ENCODE measurements at places on chromosomes 2 and 18. TPM values are rescaled to one million over a fixed set of nuclear protein-coding genes. Genes with fewer than 3 reads are reported as not detected.
A peak's percentile ranks its signal among the peaks of the same experiment; 100 is the strongest.

DNA sequence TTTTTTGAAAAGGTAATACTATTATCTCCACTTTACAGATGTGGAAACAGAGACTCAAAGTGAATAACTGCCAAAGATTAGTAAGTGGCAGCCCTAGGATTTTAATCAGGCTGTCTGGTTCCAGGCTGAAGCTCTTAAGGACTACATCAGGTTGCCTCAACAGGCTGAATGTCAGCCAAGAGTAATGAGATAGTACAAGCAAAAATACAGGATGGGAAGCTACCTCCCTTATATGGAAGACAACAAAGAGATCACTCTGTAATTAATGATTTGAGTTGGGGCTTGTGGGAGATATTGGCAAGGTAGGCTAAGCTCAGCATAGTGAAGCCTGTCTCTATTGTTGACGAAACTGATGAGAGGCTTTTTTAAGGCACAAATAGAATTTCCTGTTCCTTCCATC lies 323.1 kb downstream of the KCNJ3 start:
- H3K27ac ChIP-seq: no peak overlapping the region
- H3K36me3 ChIP-seq: no peaks in the 10 kb centered on the region
- no peaks in the 10 kb centered on the region for H3K27me3 ChIP-seq
- H3K4me1 ChIP-seq: no peaks in the 10 kb centered on the region

- peak overlapping the region; percentile 82 for H3K27ac ChIP-seq
- no peaks in the 10 kb centered on the region for H3K27me3 ChIP-seq
- DNase-seq: no peak
- H3K4me3 ChIP-seq: peak overlapping the region; percentile 24
- peaks cover 31% of the 10 kb centered on the region for H3K4me1 ChIP-seq
- peaks cover 44% of the 10 kb centered on the region for H3K36me3 ChIP-seq
Observed at GRCh38 chr2:42256505-42256904, 87.4 kb downstream of the EML4 start.

GRCh38 chr2:37215250-37215649 lies 16.1 kb downstream of the CEBPZ start:
- peaks cover 8% of the 10 kb centered on the region for H3K4me1 ChIP-seq
- no peak overlapping the region for H3K4me3 ChIP-seq
- DNase-seq: no peak
- H3K27ac ChIP-seq: peak overlapping the region; percentile 46
- H3K27me3 ChIP-seq: no peaks in the 10 kb centered on the region

GRCh38 chr18:26255695-26256622 lies 29.7 kb downstream of the TAF4B start:
- no peak overlapping the region for H3K4me3 ChIP-seq
- H3K36me3 ChIP-seq: peaks cover 8% of the 10 kb centered on the region
- H3K4me1 ChIP-seq: no peaks in the 10 kb centered on the region

DNA sequence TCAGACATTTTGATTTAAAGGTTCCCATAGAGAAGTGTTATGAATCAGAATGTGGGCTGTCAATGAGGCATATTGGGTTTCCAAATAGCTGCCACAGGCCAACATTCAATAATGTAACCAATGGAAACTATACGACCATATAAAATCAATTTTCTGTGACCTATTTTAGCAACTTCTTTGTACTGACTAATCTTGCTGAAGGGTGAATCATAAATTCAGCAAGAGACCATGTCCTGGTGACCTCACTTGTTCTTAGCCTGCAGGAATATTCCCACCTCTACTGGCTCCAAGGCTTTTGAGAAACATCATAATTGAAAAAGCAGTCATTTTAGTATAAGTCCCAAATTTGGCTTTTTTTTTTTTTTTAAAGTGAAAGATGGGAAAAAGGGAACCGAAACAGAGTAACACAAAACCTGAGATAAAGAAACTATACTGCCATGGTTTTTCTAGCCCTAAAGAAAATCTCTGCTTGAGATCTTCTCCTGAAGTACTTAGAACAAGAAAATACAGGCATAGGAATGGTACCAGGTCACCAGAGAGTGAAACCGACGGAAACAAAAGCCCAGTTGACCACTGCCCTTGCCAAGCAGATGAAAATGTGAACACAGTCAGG lies 32.1 kb downstream of the PLEKHM3 start:
- no peaks in the 10 kb centered on the region for H3K36me3 ChIP-seq
- no peak overlapping the region for H3K4me3 ChIP-seq
- peaks cover 6% of the 10 kb centered on the region for H3K4me1 ChIP-seq
- no peak for DNase-seq

GRCh38 chr2:169928463-169928864 lies 101.2 kb downstream of the UBR3 start:
- no peak overlapping the region for H3K4me3 ChIP-seq
- H3K27me3 ChIP-seq: no peaks in the 10 kb centered on the region
- H3K27ac ChIP-seq: no peak overlapping the region
- peaks cover 2% of the 10 kb centered on the region for H3K36me3 ChIP-seq
- DNase-seq: no peak
- no peaks in the 10 kb centered on the region for H3K4me1 ChIP-seq

DNA sequence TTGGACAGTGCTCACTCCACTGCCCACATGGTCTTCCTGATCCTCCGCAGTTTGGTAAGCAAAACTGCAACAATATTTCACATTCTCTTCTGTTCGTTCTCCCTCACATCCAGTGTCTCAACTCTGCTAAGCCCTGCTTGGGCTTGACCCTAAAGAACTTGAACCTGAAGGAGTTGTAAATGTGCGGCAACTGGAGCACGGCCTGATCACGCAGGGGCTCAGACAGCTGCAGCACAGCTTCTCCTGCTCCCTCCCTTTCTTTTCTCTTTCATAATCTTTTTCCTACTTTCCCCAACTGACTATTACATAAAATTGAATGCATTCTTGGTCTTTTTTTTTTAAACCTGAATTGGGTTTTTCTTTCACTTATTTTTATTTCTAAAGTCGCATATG lies 10.2 kb downstream of the CYRIA start:
- H3K4me1 ChIP-seq: peaks cover 8% of the 10 kb centered on the region
- H3K4me3 ChIP-seq: no peak overlapping the region
- H3K27ac ChIP-seq: no peak overlapping the region
- no peak for DNase-seq
- no peaks in the 10 kb centered on the region for H3K36me3 ChIP-seq

DNA sequence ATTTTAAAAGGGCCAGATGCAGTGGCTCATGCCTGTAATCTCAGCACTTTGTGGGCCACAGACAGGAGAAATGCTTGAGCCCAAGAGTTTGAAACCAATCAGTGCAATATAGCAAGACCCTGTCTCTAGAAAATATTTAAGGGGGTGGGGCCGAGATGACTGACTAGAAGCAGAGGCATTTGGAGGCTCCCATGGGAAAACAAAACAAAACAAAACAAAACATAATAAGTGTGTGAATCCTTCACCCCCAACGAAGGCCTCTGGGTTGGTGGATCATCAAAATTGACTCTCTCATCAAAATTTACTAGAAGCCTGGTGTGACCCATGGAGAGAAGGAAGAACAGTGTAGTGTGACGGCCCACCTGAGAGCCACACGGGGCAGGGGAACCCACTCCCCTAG lies 560.9 kb downstream of the LRP1B start:
- no peaks in the 10 kb centered on the region for H3K36me3 ChIP-seq
- no peak overlapping the region for H3K4me3 ChIP-seq
- H3K27me3 ChIP-seq: no peaks in the 10 kb centered on the region
- no peak overlapping the region for H3K27ac ChIP-seq

Gene PRR30
- not detected for total RNA-seq

Gene HSBP1L1
- 5.0 TPM for total RNA-seq

Data from activated CD8-positive, alpha-beta memory T cell treated with anti-CD3 and anti-CD28 coated beads, Interleukin-2, amount 10 ng/mL, durations not matched to agents 7 days and 5 days (primary cell).